ENCODE measurements at places on chromosomes 5 and 9. TPM values are rescaled to one million over a fixed set of nuclear protein-coding genes. Genes with fewer than 3 reads are reported as not detected.

AGXT2 gene
- not detected for total RNA-seq

SLC36A3 gene
- total RNA-seq = not detected

FREM1 gene
- total RNA-seq = 0.20 TPM

SIT1 gene
- total RNA-seq = not detected

SEMA5A gene
- total RNA-seq = 0.04 TPM

GDA gene
- total RNA-seq = not detected

NKD2 gene
- total RNA-seq = 0.13 TPM

GRCh38 chr9:19643875-19644274 is 145.0 kb downstream of the SLC24A2 start:
- no peak for DNase-seq

GRCh38 chr9:28120184-28120583 is 546.9 kb upstream of the C9orf72 start:
- DNase-seq = no peak

- no peak for DNase-seq
Measured at GRCh38 chr9:115106642-115107041, 11.3 kb downstream of the TNC start.

DNA sequence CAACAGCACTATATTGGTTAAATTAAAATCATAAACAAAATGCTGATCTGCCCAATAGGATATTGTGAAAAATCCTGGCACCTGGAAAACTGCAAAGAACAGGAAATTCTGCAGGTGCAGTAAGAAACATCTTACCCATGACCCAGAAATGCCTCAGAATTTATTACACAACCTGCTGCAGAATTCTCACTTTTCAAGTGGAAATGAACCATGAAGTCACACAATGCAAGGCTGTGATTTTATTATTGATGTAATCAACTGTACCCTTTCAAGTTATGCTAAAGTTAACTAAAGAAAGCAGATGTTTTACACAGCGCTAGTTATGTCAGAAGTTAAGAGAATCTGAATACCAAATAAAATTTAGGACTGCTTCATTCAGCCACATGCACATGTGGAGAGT is 6.0 kb downstream of the STRBP start:
- DNase-seq = no peak

DNA sequence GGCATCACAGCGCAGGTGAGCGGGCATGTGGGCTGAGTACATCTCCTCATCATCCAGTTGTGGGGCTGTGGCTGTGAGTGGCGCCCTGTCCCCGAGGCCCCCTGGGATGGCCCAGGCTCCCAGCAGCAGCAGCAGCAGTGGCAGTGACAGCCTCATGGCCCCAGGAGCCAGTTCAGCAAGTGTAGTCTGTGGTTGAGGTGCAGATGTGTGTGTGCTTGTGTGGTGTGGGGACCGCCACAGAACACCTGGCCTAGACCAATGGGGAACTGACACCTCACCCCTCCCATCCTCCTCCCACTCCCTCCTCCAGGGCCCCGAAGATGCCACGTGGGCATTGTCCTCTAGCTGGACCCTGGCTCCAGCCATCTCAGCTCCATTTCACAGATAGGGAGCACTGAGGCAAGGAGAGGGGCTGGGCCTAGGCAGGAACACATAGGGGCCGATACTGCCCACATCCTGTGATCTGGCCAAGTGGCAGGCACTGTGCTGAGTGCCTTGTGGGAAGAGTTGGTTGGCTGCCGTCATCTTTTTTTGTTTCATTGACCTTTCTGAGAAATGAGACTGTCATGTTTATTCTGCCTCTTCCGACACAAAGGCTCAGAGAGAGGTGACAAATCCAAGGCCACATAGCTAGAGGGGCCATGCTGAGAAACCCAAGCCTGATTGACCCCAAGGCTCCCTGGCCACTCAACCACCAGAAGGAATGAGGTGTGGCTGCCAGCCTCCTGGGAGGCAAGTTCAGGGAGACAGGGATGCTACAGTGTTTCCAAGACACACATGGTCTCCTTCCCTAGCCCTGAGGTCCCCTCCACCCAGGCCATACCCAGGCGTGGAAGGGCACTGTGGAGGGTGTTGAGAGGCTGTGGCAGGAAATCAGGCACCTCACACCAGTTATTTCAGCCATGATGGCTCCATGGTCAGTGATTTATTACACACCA is at the start of gene MZB1:
TSS of gene MZB1 (minus strand) at position 213 of the 938 bp plus-strand sequence. CDS start at position 156, 57 bp downstream.
- no peak for DNase-seq

- no peak for DNase-seq
Measured at GRCh38 chr5:9176641-9177040, 369.2 kb downstream of the SEMA5A start.

DNA sequence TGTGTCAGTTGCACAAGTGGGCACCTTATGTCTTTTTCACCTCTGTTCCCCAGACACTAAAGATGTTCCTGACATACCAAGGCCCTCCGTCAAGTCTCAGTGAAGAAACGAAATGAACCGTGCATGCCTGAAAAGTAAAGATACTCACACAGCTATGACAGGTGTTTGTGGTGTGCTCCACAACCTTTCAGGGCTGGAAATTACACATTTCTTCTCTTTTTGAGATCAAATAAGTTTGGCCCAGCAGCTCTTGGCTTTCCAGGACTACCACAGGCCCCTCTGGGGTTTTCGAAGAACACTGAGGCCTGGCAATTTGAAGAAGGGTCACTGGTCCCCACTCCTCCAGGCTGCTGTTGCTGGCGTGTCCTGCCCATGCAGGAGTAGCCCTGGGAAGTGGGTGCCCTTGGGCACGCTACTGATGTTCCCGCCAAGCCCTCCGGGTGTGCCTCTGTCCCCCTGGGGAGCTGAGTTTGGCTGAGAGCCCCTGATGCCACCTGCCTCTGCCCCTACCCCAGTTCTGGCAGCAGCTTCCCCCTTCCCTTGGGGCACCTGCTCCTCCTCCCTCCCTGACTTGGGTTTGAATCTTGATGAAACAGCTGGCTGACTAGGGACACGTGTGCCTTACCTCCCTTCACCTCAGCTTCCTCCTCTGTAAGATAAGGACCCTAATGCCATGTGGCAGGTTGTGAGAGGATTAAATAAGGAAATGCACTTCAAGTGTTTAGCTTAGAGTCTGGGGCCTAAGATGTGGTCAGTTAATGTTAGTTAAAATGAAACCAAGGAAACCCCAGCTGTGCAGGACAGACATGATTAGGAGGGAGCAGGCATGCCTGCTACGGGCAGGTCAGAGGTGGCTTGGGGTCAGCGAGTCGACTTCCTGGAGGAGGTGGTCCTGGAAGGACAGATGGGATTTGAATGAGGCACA is 49.1 kb upstream of the GADD45G start:
- no peak for DNase-seq

GRCh38 chr9:89883401-89884341 is 278.9 kb downstream of the GADD45G start:
- no peak for DNase-seq

DNA sequence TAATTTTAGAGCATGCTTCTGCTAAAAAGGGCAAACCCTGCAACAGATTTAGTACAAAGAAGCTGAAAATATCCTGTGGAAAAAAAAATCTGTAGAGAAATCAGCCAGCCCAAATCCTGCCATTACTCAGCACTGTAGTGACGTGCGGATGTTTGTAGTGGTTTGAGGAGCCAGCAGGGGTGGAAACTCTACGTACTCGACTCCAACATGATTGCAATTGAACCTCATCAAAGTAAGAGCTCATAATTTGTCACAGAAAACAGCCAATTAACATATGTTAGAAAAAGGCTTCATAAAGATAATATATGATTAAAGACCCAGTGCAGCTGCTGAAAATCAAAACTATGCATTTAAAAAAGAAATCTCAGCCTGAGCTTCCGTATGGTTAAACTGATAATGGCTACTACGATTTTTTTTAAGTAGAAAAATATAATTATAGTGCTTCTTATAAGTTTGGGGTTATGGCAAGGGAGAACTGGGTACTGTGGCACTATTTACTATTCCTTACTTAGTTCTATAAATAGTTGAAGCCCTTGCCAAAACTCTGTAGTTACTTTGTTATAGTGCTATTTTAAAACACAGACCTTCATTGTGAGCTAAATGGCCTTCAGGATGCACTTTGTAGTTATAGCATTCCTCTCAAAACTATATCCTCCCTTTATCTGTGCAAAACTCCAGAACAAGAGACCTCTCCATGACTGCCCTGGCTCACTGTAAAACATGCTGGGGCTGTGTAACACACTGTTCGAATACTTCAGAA is 49.4 kb downstream of the MEF2C start:
- DNase-seq = no peak

- no peak for DNase-seq
Measured at GRCh38 chr5:171999877-172000276, 6.6 kb downstream of the FBXW11 start.

- no peak for DNase-seq
Measured at GRCh38 chr5:124906339-124907097, 160.1 kb upstream of the ZNF608 start.

GRCh38 chr9:87512311-87512710 is 14.6 kb downstream of the DAPK1 start:
- DNase-seq = no peak

DNA sequence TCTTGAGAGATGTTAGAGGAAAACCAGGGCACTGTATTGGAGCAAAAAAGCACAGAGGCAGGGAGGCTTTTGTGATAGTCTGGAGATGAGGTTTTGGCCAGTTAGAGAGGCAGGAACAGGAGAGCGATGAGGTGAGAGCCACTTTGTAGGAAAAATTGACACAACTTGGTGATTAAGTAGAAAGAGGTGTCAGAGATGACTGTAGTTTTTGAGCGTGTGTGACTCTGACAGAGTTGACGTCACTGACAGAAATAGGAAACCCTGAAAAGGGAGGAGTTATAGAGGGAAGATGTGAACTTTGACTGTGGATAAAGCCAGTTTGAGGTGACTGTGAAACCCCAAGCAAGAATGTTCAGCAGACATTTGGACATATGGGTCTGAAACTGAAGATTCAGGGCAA is 15.7 kb downstream of the NFX1 start:
- no peak for DNase-seq

GRCh38 chr5:81402192-81402930 is 8.4 kb upstream of the ACOT12 start:
- no peak for DNase-seq

- DNase-seq = no peak
Measured at GRCh38 chr5:83672646-83673045, 48.0 kb downstream of the HAPLN1 start.

GRCh38 chr9:137458194-137459151 is 661 bp downstream of the NSMF start:
- no peak for DNase-seq

DNA sequence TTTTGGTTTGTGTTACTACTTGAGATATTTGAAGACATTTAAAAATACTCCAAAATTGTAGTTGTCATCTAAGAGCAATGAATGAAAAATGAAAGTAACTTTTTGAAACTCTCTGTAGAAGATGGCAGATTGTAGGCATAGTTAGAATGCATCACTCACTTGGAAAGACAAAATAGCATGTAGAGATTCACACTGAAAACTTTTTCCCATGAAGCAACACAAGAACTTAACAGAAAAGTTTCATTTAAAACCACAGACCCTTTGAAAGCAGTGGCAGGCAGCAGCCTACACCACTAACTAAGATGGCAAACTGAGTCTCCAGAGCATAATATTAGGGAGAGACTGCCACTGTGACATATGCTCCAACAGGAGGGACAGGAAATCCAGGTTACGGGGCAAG is 18.9 kb upstream of the FAM174A start:
- no peak for DNase-seq

GRCh38 chr9:87973730-87974292 is 522 bp downstream of the CDK20 start:
- DNase-seq = no peak
